ENCODE measurements at places on chromosomes 12 and 14.

DNA sequence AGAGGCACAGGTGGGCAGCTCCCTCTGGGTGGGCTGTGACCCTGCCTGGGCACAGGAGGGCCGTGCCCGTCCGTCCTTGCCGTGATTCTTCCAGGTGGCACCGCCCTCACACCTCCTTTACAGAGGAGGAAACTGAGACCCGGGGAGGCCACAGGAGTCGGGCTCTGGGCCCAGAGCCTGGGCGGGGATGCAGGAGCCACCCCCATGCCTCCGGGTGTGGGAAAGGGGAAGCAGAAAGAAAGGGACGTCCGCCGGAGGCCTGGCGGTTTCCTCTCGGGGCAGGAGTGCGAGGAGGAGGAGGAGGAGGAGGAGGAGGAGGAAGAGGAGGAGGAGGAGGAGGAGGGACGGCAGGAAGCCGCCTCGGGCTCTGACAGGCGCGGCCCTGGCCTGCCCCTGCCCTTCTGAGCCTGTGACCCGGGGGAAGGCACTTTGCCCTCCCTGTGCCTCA is 23.0 kb downstream of the SH2B3 start:
- no peak for DNase-seq

- DNase-seq = no peak
Measured at GRCh38 chr12:125387206-125387605, 322.0 kb downstream of the AACS start.

GRCh38 chr14:81247271-81247766 is 26.6 kb upstream of the GTF2A1 start:
- no peak for DNase-seq

DNA sequence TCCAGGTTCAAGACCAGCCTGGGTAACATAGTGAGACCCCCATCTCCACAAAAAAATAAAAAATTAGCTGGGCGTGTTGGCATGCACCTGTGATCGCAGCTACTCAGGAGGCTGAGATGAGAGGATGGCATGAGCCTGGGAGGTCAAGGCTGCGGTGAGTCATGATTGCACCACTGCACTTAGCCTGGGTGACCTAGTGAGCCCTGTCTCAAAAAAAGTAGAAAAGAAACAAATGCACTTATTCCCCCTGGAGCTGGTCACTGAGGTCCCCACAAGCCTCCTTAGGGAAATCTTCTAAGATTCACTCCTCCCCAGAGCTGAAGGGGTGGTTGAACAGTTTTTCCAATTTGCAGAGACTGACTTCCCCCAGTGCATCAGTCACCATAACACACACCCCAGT is 1.6 kb downstream of the CD9 start:
- no peak for DNase-seq

GRCh38 chr12:75870878-75871277 is 160.7 kb downstream of the PHLDA1 start:
- DNase-seq = no peak

DNA sequence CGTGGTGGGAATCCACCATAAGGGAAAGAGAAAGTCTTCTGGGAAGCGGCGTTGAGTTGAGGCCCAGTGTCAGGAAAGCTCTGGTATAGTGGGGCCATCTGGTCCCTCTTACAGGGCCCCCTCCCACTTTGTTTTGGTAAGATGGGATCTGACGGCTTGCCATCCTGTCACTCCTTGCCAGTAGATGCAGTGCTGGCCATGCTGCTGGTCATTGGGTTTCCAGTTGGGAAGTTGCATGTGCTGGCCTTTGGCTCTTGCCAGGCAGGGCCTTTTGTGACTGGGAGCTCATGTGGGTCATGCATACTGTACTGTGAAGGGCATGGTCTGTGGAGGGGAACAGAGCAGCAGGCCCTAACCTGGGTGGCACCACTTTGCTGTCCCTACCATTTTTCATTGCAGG is 3.8 kb downstream of the TRAF3 start:
- DNase-seq = no peak

DNA sequence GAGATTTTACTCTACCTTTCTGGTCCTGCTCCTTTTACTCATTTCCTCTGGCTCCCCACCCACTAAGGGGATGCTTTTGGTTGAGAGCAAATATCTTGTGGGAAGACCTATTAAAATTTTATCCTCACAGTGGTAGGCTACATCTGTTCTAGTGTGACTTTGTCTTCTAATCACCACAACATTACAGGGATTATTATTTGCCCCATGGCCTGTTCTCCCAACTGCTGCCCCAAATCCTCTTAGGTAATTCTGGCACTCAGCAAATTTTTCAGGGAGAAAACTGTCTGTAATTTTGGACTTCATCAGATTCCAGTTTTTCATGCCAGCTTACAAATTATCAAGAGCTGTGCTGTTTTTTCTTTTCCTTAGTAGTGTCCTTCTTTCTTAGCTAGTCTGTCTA is 172.3 kb downstream of the GPHN start:
- no peak for DNase-seq

Measured in NCI-H226 (cell line).